AG10803 (cell line): ENCODE measurements at places on chromosomes 4 and X.
A peak's percentile ranks its signal among the peaks of the same experiment; 100 is the strongest.

DNA sequence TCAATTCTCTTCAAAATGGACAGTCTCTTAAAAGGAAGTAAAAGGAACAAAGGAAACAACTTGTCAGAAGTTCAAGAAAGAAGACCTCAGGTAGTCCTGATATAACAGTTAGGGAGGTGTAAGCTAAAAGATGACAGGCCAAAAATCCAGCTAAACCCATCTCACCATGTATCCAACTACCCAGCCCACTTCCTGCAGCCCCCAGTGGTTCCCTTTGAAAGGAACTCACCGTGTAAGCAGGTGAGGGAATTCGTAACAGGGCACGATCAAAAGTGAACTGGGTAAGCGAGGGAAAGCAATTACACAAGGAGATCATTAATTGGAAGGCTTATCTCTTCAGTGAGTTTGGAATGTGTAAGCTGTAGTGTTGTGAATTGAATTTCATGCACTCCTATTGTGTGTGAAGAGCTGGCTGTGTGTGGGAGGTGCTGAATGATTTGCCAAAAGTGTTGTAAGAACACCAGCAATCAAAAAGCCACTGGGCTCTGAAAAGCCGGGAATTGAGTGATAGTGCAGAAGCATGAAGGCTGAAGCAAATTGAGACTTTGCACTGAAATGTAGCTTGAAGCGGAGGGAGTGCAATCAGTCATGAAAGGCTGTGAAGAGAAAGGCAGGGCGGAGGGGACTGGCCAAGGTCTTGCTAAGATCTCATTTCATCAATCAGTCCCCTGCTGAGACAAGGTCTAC lies 914.2 kb upstream of the LCORL start:
- no peak for DNase-seq

DNA sequence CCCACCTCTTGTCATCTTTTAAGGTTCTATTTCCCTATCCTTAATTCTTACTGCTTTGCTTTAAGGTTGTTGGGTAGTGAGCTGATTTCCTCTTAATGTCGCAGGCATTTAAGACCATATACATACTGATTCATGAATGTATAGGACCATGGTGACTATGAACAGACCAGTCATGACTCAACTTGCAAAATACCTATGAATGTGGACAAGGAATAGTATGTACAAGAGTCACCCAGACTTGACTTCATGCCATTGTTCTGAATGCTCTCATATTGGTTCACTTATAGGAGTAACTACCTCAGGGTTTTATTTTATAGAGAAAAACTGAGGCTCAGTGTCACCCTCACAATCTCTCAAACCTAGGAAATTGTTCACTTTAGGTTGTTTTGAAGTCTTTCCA lies 44.3 kb downstream of the CCNG2 start:
- DNase-seq: peak; percentile 25

GRCh38 chrX:1300449-1300848 lies 31.8 kb downstream of the CSF2RA start:
- no peak for DNase-seq

DNA sequence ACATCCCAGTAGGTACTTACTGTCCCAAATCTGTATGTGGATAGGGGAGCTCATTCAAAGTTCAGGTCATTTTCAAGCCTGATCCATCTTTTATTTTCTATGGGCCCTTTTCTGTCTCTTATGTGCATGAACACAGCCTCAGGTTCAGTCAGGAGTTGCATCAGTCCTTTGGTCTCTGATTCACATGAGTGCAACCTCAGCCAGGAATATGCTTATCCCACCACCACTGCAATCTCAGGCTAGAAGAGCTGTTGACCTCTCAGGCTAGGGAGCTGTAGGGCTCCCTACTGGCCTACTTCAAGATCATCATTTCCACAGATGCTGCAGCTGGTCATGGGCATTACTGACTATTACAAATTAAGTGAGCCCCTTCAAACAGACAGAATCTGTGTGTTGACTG lies 27.2 kb downstream of the AASDH start:
- peak; percentile 28 for DNase-seq

GRCh38 chr4:181350615-181351415 lies 892.4 kb upstream of the TENM3 start:
- no peak for DNase-seq

GRCh38 chr4:122542411-122543236 lies 78.2 kb downstream of the IL21 start:
- DNase-seq: peak; percentile 21

GRCh38 chrX:12753366-12753765 lies 37.8 kb upstream of the PRPS2 start:
- no peak for DNase-seq

- DNase-seq: no peak
These were observed 37.0 kb upstream of the MTM1 start for GRCh38 chrX:150531467-150531866.

- no peak for DNase-seq
These were observed 71.5 kb upstream of the VEGFC start for GRCh38 chr4:176864238-176864637.

GRCh38 chr4:92304606-92305005 lies 840 bp downstream of the GRID2 start:
- DNase-seq: no peak

DNA sequence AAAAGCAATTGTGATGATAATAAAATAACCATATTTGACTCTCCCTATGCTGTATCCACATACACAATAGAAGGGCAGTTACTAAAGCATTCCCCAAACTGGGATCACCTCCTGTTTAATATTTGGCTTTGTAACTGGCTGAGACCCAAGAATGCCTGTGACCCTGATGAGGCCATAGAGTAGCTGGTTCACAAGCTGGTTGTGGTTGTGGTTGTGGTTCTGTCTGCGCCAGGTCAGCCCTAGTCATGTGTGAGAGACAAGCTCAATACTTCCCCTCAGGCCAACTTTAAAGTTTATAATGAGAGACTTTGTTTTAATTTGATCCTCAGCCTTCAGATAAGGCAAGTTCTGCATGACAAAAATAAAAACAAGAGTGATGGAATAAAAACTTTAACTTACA lies 209.9 kb downstream of the PARM1 start:
- DNase-seq: peak; percentile 6

- DNase-seq: peak; percentile 63
These were observed 36.9 kb upstream of the ADRA2C start for GRCh38 chr4:3729188-3729881.

GRCh38 chrX:20571611-20572010 lies 304.9 kb upstream of the RPS6KA3 start:
- no peak for DNase-seq

DNA sequence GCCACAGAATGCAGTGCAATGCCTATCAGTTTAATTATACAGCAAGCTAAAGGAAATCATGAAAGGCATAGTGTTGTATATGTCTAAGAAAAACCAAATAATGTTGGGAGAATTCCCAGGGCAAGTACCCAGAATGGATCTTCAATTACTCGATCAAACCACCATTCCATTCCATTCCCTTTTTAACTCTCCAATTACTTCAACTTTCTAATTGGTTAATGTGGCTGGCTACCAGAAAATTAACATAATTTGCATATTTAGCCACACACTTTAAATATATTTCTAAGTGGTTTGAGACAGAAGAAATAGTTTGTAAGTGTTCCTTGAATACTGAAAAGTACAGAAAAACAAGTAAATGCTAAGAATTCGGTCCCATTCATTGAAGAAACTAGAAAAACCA lies 111.5 kb upstream of the NAP1L5 start:
- no peak for DNase-seq
